ENCODE measurements at places on chromosomes 16 and 17.

DNA sequence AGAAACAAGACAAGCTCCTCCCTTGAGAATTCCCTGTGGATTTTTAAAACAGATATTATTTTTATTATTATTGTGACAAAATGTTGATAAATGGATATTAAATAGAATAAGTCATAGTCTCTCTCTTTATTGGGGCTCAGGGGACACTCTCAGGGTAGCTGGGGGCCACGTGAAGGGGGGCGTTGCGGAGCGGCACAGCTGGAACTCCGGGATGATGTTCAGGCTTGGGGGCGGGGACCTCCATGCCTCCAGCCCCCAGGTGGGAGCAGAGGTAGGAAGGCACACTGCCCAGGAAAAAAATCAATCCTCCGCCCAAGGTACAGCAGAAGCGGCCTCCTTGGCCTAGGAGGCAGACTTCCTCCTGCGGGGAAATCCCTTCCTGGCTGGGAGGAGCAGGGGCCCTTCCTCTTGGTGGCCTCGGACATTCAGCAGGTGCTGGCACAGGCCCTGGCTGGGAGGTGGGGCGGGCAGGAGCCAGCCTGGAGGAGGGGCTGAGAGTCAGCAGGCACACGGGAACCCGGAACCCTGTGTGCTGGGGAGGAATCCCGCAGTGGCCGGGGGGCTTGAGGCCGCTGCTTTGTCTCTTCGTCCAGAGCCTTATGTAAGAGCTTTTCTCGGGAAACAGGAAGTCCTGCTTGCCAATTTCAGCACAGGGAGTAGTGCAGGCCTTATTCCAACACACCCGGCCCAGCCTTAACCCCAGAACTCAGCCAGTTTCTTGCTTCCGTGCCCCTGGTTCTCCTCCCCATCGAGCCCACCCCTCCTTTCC, 591 bp upstream of the TNFSF13 start:
- peak; percentile 40 for DNase-seq

GRCh38 chr17:82022310-82022980, at the start of gene CENPX:
Gene CENPX (minus strand): TSS chr17:82022878. CDS start chr17:82022861, 17 bp downstream.
- no peak for DNase-seq

DNA sequence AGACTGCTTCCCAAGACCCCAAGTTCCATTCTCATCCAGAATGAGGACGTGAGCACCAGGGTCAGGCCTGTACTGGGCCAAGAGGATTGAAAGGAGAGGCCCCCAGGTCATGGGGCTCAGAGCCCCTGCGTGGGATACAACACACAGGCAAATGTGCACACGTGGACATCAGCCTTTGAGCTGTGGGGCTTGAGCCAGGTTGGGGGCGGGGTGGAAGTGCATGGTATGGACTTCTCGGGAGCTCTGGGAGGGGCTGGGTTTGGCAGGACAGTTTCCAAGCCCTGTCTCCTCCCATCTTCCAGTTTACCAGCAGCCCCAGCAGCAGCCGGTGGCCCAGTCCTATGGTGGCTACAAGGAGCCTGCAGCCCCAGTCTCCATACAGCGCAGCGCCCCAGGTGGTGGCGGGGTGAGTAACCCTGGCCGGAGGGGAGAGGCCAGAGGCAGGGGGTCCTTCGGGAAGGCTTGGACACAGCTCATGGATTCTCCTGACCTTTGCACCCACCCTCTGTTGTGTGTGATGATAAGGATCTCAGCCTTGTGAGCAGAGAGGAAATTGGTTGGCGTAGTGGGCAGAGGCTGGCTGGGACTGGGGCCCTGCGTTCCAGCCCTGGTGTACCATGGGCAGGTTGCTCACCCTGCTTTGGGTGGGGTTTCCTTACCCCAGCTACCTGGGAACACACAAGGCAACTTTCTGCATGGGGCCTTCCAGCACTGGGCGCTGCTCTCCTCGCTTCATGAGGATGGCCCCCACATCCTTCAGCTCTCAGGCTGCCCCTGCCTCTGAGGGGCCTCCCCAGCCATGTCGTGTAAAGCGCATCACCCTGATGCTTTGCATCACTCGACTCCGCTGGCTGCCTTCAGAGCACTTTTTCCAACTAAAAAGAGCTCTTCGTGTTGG, 10.4 kb upstream of the LASP1NB start:
- no peak for DNase-seq

DNA sequence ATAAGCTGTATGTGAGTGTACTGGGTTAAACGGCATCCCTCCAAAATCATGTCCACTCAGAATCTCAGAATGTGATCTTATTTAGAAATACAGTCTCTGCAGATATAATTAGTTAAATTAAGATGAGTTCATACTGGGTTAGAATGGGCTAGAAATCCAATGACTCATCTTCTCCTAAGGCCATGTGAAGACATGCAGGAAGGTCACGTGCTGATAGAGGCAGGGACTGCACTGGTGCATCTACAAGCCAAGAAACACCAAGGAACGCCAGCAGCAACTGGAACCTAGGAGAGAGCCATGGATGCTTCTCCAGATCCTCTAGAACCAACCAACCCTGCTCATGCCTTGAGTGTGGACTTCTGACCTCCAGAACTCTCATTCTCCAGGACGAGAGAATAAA, 241.0 kb downstream of the XYLT1 start:
- no peak for DNase-seq

- DNase-seq, result no peak
Measured at GRCh38 chr17:79941088-79942010, 94.3 kb downstream of the TBC1D16 start.

GRCh38 chr17:28946239-28946638, 5.1 kb downstream of the PHF12 start:
- no peak for DNase-seq

- DNase-seq, result no peak
Measured at GRCh38 chr16:77344341-77344740, 90.5 kb downstream of the ADAMTS18 start.

Data from hepatic stellate cell (primary cell).